ENCODE measurements at places on chromosomes 3 and 15. TPM values are rescaled to one million over a fixed set of nuclear protein-coding genes. Genes with fewer than 3 reads are reported as not detected.

Gene RAB6B
- 1.1 TPM for total RNA-seq

Gene MINDY2
- 16.1 TPM for total RNA-seq

Gene CCR4
- 2.3 TPM for total RNA-seq

Gene ECE2
- total RNA-seq: not detected

Gene NME9
- not detected for total RNA-seq

Gene KNL1
- 30.9 TPM for total RNA-seq

Gene ALDH1A3
- total RNA-seq: 39.8 TPM

Gene ADAMTS7
- 15.2 TPM for total RNA-seq

Gene HIGD2B
- not detected for total RNA-seq

Gene SLC26A6
- 24.5 TPM for total RNA-seq

Gene AADACL2
- not detected for total RNA-seq

Gene SLC24A5
- total RNA-seq: not detected

Gene SIN3A
- total RNA-seq: 14.8 TPM

Gene NMNAT3
- total RNA-seq: 0.87 TPM

Gene SENP8
- total RNA-seq: 1.3 TPM

Gene DOCK3
- 0.15 TPM for total RNA-seq

Gene APPL1
- total RNA-seq: 27.8 TPM

Gene GNAT1
- not detected for total RNA-seq

Gene COL6A5
- total RNA-seq: not detected

Gene CPNE9
- total RNA-seq: 0.30 TPM

Gene SYNPR
- not detected for total RNA-seq

Gene GREM1
- 1.6 TPM for total RNA-seq

Gene AVEN
- 26.2 TPM for total RNA-seq

Gene DUOXA2
- not detected for total RNA-seq

Gene CSTA
- not detected for total RNA-seq

Gene SLC38A3
- not detected for total RNA-seq

Gene ZFAND6
- total RNA-seq: 81.6 TPM

Gene SLC28A2
- total RNA-seq: not detected

Gene ANP32A
- total RNA-seq: 49.2 TPM

Gene ACKR4
- total RNA-seq: 0.54 TPM

Gene HYAL1
- 9.8 TPM for total RNA-seq

Gene BFSP2
- total RNA-seq: not detected

Gene ZNF80
- not detected for total RNA-seq

Gene PIF1
- 15.1 TPM for total RNA-seq

Gene IQCH
- total RNA-seq: 1.7 TPM

Gene ADGRG7
- total RNA-seq: not detected

Gene HGD
- 0.20 TPM for total RNA-seq

Gene CHST13
- not detected for total RNA-seq

Gene ITIH4
- 0.15 TPM for total RNA-seq

Gene TERC
- 146 TPM for total RNA-seq

Data from mammary microvascular endothelial cell (primary cell).